ENCODE measurements at places on chromosomes 6 and 20.

DNA sequence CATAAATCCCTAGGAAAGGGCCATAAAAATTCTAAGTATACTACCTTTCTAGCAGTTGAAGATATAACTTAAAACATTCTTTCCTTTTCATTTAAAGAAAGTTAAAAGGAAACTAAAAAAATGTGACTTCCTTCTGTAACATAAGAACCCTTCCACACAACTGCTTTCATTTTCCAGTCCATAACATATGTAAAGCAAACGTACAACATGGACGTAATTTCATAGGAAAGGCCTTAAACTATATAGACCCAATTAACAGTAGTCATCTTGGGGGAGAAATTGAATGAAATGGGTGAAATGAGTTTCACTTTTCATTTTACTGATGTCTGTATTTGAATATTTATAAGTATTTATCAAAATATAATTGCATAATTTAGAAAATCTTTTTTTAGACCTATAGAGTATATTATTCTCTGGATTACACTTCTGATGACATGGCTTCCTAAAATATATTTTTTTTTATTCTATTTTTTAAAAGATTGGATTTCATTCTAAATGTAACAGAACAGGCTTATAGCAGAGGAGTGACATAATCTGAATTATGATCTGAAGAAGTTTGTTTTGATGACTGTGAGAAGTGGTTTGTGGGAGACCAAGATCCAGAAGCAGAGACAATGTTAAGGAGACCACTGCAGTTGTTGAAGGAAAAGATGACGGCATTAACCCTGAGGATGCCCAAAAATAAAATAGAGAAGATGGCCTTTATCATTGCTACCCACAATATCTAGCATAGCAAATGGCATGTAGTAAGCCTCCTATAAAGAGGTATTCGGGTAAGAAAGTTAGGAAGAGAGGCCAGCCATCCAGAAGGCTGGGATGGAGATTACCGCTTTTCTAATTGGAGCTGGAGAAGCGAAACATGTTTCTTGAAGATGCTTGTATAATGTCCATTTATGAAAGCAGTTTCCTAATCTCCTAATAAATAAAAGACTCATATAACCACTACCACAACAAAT is 260.4 kb downstream of the PTPRK start:
- no peak for DNase-seq

GRCh38 chr6:20837189-20837588 is 302.9 kb downstream of the CDKAL1 start:
- DNase-seq = no peak

DNA sequence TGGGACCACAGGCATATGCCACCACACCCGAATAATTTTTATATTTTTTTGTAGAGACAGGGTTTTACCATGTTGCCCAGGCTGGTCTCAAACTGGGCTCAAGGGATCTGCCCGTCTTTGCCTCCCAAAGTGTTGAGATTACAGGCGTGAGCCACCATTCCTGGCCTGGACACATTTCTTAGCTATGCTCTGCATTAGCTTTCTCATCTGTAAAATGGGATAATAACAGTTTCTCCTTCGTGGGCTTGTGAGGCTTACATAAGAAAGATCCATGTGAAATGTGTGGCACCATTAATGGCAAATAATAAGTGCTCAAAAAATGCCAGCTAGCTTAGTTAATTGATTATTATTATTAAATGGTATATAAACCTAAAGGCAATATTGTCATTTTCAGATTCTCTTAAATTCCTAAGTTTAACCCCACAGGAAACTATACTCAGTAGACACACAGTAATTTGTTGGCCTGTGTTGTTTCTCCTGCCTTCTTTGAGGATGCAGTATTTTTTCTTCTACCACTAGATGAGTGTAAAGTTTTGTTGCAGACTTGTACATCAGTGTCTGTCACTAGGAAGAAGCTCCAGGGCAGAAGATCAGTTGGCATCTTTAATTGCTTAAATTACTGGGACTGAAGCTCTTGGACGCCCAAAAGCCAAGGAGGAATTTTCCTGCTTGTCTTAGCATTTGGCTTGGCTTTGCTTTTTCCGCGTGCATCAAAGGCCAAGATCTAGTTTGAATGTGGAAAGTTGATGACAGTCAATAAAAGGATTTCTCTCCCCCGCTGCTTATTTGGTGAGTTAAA is 162.3 kb upstream of the ZNF217 start:
- DNase-seq = no peak

- no peak for DNase-seq
Measured at GRCh38 chr6:16596616-16597331, 164.5 kb downstream of the ATXN1 start.

GRCh38 chr20:1657556-1658334 is at the start of gene SIRPG:
Gene SIRPG (minus strand): TSS chr20:1657779. CDS start chr20:1657714, 65 bp downstream.
- DNase-seq = no peak

GRCh38 chr6:139927742-139928305 is 553.4 kb upstream of the CITED2 start:
- DNase-seq = no peak

DNA sequence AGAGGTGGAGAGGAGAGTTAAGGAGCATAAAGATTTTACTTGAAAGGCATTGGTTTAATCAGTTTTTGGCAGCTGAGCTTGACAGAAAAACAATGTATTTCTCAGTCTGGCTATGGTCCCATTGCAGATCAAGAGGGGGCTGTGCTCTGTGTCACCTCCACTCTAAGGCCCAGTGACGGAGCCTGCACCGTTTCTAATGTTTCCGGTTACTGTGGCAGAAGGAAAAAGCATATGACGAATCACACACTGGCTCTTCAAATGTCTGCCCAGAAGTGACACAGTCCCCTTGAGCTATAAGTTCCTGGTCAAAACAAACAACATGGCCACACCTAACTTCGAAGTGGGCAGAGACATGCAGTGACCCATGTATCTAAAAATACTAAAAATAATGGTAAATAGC is 372.0 kb downstream of the PLCB1 start:
- no peak for DNase-seq

DNA sequence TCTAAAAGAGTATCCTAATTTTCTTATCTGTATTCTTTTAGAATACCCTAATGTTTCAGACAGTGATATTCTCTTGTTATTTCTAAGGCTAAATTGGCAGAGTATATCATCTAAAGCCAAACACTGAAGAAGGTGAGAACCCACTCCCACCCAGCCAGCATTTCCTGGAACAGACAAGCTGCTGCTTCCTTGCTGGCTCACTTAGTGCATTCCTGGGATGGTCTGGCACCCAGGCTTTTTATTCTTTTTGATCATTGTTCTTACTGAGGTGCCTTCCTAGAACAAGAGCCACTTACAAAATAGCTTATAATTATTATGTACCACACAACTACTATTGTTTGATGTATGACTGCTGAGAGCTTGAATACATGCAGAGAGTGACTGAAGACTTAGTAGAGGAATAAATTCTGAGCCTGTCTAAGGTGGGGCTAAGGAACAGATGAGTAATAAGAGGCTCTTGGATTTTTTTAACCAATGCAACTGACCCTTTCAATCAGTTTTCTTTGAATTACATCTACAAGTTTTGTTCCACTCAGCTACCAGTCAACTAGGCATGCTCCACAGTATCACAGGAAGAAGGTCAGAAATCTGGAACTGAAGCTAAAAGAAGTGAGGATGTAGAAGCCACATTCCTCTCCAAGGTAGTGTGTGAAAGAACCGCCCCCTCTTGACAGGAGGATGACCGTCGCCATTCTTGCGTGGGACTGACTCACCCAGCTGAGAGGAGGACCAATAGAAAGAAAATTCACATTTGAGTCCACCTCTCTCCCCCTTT is 30.1 kb downstream of the PRPH2 start:
- DNase-seq = no peak

GRCh38 chr6:24504649-24505586 is 10.1 kb downstream of the ALDH5A1 start:
- no peak for DNase-seq

DNA sequence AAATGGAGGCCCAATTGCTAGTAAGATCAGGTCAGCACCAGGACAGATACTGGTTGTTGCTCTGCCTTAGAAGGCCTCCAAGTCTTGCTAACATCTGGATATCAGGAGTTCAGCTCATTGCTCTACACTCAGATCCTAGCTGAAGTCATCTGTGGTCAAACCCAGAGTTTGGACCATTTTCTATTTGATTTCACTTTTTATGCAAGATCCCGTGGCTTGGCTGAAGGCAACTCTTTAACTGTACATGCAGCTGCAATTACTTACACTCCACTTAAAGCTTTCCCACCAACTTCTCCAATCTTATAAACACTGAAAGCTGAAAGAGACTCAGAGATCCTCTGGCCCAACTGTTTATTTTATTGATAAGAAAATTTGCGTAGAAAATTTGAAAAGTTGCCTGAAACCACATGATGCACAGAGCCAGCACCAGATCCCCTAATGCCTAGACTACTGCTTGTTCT is 2.7 kb downstream of the SLC17A2 start:
- no peak for DNase-seq

DNA sequence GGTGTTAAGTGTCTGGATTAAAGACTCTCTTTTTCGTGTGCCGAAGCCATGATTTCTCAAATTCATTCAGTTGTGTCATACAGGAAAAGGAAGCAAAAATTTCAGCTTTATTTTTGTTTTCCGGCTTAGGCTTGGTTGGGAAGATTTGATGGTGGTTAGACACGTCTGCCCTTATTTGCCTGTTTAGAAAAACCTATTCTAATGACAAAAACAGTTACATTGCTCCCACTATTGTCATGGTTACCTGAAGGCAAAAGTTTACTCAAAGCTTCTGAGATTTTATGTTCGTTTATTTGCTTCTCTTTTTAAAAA is 982 bp downstream of the DNAJC5 start:
- no peak for DNase-seq

GRCh38 chr20:51473771-51474170 is 68.7 kb downstream of the NFATC2 start:
- DNase-seq = no peak

- no peak for DNase-seq
Measured at GRCh38 chr6:64280569-64280968, 645.0 kb downstream of the PHF3 start.

DNA sequence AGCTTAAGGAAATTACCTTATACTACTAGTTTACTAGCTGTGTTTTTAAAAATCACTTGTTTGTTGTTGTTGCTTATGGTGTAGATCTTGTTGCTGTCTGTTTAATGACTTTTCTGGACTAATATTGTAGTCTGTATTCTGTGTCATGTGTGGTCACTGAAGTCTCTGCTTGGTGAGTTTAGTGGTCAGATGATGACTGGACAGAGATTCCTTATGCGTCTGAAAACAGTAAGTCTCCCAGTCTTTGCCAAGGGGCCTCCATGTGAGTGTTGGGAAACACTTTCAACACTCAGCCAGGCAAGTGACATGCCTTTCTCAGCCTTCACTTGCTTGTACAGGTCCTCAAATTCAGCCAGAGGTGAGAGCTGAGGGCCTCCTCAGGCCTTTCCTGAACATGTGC is 256.9 kb upstream of the RNF24 start:
- no peak for DNase-seq

- no peak for DNase-seq
Measured at GRCh38 chr6:57822896-57823358, 505.5 kb downstream of the PRIM2 start.

DNA sequence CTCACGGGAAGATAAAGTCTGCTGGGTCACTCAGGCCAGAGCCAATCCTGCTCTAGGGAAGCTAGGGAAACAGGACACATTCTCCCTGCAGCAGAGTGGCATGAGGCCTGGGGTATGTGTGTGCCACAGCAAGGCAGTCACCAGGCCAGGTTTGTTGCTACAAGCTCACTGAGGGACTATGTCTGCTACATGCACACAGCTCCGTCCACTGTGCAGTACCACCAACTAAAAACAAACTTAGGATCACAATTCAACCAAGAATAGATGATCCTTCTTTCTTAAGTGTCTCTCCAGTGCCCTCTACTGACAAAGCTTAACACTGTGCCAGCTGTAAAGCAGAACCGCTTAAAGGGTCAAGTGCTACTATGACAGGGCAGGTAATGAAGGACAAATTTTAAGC is 192.5 kb downstream of the PTPRK start:
- DNase-seq = no peak

DNA sequence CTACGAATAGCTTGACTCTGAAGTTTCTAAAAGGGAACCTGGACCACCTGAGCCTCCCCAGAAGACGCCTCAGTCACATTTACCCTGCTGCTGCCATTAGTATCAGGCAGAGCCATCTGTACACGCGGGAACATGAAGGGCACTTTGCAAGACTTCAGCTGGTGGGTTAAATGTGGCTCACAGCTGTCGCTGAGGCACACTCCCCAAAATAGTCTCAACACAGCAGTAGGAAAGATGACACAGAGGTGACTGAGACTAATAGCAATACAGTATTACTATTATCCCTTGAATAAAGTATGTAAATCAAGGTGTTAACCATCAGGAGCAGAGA is 29.0 kb downstream of the PSMB1 start:
- no peak for DNase-seq

- no peak for DNase-seq
Measured at GRCh38 chr6:13286181-13286580, 42.2 kb downstream of the TBC1D7 start.

GRCh38 chr6:90502866-90503407 is 83.9 kb downstream of the MAP3K7 start:
- no peak for DNase-seq

DNA sequence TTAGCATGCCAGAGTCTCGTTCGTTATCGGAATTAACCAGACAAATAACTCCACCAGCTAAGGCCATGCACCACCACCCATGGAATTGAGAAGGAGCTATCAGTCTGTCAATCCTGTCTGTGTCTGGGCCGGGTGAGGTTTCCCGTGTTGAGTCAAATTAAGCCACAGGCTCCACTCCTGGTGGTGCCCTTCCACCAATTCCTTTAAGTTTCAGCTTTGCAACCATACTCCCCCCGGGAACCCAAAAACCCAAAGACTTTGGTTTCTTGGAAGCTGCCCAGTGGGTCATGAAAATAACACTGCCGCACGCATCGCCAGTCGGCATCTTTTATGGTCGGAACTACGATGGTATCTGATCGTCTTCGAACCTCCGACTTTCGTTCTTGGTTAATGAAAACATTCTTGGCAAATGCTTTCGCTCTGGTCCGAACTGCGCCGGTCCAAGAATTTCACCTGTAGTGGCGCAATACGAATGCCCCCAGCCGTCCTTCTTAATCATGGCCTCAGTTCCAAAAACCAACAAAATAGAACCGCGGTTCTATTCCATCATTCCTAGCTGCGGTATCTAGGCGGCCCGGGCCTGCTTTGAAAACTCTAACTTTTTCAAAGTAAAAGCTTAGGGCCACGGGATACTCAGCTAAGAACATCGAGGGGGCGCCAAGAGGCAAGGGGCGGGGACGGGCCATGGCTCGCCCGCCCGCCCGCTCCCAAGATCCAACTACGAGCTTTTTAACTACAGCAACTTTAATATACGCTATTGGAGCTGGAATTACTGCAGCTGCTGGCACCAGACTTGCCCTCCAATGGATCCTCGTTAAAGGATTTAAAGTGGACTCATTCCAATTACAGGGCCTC is 1958.5 kb upstream of the DEFB115 start:
- no peak for DNase-seq

All from stimulated activated CD8-positive, alpha-beta memory T cell treated with anti-CD3 and anti-CD28 coated beads, Interleukin-4, amount 100 ng/mL, for 1 hour (primary cell).